ENCODE measurements at places on chromosomes 5 and 9.

GRCh38 chr5:176447591-176447977, 601 bp upstream of the FAF2 start:
- no peak for DNase-seq

DNA sequence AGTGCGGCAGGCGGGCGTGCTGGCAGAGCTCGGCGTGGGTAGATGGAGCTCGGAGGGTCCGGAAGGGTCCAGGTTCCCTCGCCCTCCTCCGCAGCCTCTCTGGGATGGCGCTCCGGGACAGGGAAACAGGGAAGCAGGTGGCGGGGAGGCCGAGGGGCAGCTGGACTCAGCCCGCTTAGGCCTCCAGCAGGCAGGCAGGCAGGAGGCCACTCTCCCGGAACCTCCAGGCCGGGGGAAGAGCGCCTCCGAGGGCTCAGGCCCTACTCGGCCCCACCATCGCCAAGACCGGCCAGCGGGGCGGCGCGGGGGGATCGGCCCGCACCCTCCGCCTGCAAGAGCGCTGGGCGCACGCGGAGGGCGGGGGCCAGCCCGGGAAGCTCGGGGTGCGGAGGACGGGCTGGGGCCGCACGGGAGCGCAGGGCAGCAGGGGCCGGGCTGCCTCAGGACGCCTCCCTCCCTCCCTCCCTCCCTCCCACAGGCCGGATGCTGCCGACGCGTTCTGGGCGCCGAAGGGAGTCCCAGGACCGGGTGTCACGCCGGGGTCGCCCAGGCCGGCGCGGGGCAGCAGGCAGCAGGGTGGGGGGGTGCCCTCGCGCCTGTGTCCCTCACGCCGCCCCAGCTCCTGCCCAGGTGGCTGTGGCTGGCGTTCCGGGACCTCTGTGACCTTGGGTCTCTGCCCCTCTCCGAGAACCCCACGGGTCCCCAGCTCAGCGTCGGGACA, 977 bp downstream of the MGAT4B start:
- DNase-seq, result peak; percentile 65

DNA sequence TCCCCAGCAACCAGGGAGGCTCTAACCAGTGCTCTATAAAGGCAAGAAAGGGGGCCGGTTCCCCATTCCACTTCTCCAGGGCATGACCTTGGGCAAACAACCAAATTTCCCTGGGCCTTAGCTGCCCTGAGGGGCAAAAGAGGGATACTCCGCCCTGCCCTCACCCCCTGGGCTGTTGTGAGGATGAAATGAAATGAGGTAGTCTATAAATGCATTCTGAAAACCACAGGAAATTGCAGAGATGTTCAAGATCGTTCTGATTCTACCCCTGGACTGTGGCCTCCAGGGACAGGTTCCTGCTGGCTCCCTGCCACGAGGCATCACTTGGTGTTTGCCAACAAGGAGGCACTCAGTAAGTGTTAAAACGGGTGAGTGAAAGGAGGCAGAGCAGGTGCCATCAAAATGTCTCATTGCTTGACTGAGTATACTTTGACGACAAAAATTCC, 5.7 kb downstream of the RAPGEF1 start:
- peak; percentile 70 for DNase-seq

DNA sequence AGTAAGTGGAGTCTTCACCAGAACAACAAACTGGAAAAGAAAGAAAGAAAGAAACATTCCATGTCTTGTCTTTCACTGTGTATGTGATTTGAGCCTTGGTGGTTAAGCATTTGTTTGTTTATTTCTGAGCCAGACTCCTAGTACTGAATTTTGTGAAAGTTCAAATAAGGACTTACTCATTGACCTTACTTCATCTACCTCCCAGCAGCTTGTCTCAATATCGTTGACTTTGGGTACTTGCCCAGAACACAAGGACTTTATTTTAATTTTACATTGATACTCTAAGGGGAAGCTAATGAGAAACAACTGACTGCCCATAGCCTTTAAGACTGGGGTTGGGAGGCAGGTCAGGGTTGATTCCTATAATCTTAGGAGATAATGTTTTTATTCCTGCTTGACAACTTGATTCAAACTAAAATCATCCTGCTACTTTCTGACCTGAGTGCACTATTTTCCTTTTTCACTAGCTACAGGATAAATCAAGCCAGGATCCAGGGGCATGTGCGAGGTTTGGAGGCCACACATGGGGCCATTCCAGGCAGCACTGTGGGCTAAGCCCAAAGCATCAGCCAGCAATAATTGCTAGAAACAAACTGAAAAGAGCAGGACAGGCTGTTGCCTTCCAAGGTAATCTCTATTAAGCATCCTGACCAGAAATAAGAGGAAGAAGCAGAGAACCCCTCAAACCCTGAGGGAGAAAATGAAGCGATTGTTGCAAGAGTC, 138.9 kb upstream of the RUSC2 start:
- peak; percentile 89 for DNase-seq

DNA sequence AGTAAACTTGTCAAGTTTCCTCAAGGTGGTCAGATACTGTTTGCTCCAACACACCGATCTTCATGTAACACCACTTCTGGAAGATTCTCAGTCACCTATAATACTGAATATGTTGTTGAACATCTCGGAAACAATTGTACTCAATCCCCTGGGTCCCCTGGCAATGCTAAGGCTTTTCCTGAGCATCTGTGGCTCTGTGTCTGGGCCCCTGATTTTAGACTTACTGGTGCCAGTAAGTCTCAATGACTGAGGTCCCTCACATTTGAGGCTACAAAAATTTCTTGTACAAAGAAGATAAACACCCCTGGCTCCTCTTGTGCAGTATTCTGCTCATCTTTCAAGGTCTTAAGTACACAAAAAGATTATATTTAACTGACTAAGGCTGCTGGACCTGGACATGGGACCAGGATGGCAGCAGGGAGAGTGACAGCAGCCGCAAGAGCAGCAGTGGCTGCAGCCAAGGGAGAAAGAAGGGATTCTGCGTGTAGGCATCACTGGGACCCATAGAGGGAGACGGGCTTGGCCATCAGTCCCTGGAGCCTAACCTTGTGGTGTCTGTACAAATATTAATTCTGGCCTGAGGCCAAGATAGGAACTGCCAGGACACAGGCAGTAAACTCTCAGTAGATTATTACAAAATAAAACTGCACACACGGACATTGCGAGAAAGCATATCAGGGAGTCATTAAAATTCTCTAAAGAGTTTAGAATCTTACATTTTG, 49.0 kb upstream of the TNPO1 start:
- DNase-seq, result peak; percentile 52

GRCh38 chr5:94812232-94812631, 193.8 kb downstream of the SLF1 start:
- no peak for DNase-seq

DNA sequence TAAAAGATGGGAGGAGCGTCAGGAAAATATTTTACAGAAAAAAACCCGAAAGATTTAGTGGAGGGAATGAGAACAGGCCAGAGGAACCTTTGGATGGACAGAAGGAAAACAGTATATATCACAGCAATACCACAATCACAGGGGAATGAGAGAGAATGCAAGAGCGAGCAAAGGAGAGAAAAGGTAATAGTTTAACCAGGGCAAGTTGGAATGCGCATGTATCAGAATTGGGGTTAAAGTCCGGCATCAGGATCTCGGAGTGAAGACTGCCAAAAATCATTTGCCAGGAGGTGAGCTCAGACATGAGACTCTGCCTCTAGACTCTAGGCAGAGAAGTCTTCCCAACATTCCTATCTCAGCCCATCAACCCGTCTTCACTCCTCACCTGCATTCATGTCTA, 36.8 kb downstream of the PCDHGC5 start:
- no peak for DNase-seq

DNA sequence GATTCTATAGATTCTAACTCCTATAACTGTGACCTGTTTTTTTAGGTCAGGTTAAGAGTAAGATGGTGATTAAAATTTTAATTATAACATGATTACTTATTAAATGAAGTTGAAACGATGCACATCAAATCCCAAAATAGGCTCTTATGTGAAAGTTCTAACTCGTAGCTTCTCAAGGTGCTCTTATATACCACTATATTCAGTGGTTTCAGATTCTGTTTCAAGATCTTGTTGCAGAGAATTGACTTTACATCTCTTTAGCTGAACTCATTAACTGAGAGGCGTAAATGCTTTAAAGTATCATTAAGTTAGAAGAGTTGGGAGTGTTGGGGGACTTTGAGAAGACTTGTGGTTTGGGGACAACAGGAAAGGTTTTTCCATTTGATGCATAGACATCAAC, 1399.8 kb downstream of the PTPRD start:
- no peak for DNase-seq

DNA sequence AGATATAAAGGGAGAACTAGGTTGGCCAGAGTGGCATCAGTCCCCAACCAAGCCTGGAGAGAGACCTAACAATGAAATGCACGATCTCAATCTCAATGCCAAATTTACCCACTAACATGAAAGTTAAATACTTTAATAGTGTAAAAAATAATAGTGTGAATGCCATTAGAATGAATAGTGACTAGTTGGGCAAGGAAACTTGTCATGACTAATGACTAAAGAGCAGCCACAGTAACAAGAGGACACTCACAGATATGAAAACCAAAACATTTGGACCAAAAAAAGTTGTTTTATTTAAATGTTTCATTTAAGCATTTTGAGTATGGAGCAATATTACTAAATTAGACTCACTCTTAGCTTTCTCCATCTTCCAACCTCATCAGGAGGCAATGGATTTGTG, 1853.8 kb downstream of the EFNA5 start:
- no peak for DNase-seq

DNA sequence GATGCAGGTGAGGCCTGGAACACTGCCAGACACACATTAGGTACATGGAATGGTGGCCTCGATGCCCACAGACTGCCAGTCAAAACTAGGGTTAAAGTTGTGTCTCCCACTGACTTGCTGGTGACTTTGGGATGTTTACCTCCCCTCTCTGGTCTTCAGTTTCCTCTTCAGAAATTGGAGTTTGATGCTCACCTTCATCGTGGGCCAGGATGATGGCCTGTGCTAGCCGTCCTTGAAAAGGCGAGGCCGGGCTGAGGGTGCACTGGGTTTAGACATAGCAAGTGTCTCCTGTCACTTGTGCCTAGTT, 49.0 kb upstream of the FOXE1 start:
- DNase-seq, result no peak

DNA sequence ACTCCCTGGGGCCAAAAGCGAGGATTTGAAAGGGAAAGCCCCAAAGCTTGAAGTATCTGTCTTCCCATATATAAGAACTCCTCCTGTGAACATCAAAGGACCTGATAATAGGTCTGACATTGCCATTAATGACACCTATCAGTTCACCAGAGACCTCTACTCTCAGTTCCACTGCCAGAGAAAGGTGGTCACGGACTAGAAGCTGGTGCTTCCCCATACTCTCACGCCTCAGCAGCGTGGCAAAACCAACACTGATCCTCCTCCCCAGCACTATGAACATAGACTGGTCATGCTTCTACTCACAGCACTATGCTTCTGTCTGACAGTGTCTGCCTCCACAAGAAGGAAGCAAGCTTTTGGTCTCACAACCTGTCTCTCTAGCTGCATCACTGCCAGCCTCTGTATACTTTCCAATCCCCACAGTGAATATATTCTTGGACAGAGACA, 37.9 kb downstream of the NRG2 start:
- no peak for DNase-seq

DNA sequence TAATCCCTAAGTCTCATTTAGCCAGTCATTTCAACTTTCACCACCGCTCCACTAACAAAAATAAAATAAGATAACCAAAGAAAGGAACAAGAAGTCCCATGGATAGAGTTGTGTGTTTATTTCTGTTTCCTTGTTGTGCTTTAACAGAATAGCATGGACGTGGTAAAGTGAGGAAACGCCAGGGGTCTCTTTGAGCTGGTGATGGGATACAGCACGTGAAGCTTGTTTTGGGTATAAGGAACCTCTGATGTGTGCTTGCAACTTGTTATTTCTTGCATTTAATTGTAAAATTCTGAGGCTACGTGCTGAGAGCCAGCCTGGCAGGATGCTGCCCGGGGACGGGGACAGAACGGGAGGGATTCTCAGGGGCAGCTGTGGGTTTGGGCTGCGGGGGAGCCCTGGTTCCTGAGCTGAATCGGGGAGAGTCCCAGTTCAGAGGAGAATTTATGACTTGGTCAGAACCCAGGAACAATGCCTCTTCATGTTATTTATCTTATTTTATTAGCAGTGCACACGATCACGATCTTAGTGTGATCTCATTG, 63.4 kb downstream of the ANKRD33B start:
- DNase-seq, result no peak

GRCh38 chr9:32877639-32878217, 94.4 kb downstream of the TMEM215 start:
- DNase-seq, result no peak

DNA sequence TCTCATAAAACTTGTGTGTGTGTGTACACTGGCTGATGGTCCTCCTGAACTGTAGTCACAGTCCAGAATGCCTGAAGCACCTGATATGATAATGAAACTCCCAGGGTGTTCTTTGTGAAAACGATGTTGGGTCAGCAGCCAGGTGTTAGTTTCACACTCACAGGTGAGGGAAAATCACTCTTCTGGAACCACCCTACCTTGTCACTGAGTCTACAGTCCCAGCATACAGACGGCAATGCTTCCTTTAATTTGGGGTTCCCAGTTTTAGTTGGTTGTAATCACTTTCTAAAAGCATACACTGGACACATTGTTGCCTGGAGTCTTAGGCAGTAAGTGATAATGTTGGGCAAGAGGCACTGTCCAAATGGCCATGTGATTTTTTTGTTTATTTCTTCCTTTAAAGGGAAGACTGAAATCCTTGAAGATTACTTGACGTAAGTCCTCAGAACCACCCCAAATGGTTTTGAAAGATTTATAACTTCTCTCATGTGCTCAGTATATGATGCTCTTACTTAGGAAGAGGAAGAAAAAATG, 18.2 kb upstream of the MGAT1 start:
- no peak for DNase-seq

GRCh38 chr5:133048993-133049725, 2.7 kb upstream of the HSPA4 start:
- peak; percentile 94 for DNase-seq

- no peak for DNase-seq
Measured at GRCh38 chr9:21267485-21268346, 27.9 kb upstream of the IFNA14 start.

DNA sequence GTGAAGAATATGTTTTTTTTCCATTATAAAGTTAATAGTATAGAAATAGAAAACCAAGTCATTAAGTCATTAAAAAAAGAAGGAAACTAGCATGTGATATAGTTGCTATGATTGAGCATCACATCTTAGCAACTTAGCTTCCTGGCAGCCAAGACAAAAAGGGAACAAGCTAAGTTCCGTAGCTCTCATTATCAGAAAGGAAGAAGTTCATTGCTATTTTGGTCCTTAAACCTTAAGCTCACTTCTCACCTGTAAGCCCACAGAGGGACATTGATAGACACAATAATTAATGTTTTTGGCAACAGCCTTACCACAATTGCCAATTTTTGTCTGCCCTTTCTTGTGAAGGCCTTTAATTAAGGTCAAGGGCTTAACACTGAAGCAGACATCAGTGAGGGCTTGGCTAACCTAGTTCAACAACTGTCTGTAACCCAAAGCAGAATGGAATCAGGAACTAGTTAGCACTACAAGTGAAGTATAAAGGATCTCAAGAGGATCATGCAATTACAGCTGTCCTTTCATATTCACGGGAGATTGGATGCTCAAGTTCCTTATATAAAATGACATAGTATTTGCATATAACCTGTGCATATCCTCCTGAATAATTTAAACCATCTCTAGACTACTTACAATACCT, 24.0 kb upstream of the KLF4 start:
- DNase-seq, result no peak

GRCh38 chr5:75281716-75282465, 45.2 kb upstream of the ANKRD31 start:
- DNase-seq, result peak; percentile 8

- DNase-seq, result peak; percentile 62
Measured at GRCh38 chr9:91681461-91682305, 258.1 kb upstream of the NFIL3 start.

- no peak for DNase-seq
Measured at GRCh38 chr5:32526810-32527209, 58.5 kb upstream of the SUB1 start.

- DNase-seq, result no peak
Measured at GRCh38 chr9:124454296-124454695, 4.0 kb downstream of the ADGRD2 start.

Data from EH (cell line).